ENCODE measurements at places on chromosomes 1 and 21.

DNA sequence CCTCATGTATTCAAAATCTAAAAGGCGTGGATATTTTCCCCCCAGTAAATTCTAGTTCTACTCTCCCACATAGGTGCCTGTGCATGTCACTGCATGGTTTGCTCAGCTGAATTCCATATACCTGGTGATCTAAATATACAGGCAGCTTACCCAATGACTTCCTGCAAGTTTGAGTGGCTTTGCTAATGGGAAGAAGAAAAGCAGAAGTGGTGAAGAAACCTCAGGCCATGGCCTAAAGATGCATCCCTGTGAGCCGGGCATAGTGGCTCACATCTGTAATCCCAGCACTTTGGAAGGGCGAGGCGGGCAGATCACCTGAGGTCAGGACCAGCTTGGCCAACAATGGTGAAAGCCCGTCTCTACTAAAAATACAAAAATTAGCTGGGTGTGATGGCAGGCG, 11.5 kb downstream of the SLC44A3 start:
- DNase-seq = no peak

- no peak for DNase-seq
Observed at GRCh38 chr21:41254090-41254700, 62.4 kb upstream of the FAM3B start.

DNA sequence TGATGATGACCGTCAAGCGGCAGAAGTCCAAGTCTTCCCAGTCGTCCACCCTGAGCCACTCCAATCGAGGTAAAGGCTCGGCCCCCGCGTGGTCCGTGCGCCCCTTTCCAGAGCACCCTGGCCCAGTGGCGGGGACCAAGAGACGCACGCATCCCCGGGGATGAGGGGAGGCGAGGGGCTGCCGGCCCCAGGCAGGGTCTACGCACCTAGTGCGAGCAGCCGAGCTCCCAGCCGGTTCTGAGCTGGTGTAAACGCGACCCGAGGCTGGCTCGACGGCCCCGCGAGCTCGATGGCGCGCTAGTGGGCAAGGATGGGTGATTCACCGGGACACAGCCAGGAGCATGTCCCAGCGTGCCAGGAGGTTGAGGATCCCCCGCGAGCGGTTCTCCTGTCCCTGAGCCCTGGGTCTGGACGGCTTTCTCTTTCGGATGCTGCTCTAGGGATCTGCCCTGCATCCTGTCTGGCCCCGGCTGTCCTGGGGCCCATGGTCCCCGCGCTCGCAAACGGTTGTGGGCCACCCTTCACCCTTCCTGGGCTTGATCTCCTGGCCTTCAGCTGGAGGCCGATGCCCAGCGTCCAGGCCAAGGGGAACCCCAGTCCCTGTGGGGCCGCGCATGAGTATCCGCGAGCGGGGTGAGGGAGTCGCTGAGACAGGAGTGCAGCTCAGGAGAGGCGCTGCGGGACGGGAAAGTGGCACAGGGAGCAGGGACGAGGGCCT, 689 bp downstream of the PKP1 start:
- DNase-seq = no peak

- no peak for DNase-seq
Observed at GRCh38 chr1:54335011-54335754, 71.0 kb downstream of the SSBP3 start.

GRCh38 chr1:185798505-185798904, 64.3 kb downstream of the HMCN1 start:
- DNase-seq = no peak

DNA sequence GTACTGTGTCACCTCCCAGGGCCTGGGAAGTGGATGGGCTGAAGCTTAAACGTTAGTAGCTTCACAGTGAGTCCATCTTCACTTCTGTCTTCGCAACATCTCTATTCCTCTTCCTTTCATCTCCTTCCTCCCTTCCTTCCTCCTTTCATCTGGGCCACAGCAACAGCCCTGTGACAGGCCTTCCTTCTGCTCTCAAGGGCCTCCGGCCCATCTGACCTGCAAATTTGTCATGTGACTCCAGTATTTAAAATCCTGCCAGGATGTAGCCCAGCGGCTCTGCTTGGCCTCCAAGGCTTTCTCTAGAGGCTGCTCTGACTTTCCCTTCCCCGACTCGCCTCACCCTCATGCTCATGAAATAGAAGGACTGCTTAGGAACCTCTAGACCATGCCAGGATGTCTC, 10.9 kb upstream of the BATF3 start:
- DNase-seq = no peak

DNA sequence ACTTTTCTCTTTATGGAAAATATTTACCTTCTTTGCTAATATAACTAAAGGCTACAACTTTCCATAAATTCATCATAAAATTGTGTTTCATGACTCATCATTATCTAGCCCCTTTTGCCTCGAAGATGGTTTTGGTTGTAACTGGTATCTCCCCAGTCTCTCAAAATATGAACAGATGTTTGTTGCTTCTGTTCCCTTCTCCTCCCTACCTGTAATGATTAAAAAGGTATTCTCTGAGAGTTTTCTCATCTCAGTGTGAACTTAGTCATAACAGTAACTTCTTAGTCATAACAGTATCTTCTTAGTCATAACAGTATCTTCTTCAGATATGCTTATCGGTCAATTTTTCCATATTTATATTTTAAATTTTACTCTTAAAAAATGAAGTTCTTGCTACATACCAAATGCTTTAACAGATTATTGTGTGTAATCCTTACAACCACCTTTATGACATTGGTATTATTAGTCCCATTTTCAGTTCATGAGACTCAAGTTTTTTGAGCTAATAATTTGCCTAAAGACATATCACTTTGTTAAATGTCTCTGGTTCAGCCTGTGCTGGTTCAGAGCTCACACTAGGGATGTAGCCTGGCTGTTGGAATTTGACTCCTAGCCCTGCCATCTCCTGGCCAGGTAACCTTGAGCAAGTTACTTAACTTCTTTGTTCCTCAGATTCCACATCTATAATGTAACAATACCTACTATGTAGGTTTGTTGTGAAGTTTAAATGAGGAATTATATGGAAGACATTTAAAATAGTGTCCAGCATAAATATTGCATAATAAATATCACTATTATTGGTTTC, 32.6 kb downstream of the ATP1B1 start:
- DNase-seq = no peak

DNA sequence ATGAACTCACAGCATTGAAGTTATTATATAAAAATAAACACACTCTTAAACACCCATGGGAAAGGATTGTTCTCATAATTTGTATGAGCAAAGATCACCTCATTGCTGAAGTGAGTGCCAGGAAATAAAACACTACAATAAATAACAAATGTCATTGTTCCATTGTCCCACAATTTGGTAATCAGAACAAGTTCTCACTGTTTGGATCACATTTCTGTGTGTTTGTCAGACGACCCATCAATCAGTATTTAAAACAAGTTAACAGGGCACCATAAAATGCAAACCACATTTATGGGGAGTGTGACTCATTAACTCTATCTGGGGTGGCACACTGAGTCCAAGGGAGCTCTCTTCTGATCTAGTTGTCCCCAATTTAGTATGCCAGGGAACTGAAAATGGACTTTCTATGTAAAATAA, 124.5 kb downstream of the PTPRC start:
- DNase-seq = no peak

DNA sequence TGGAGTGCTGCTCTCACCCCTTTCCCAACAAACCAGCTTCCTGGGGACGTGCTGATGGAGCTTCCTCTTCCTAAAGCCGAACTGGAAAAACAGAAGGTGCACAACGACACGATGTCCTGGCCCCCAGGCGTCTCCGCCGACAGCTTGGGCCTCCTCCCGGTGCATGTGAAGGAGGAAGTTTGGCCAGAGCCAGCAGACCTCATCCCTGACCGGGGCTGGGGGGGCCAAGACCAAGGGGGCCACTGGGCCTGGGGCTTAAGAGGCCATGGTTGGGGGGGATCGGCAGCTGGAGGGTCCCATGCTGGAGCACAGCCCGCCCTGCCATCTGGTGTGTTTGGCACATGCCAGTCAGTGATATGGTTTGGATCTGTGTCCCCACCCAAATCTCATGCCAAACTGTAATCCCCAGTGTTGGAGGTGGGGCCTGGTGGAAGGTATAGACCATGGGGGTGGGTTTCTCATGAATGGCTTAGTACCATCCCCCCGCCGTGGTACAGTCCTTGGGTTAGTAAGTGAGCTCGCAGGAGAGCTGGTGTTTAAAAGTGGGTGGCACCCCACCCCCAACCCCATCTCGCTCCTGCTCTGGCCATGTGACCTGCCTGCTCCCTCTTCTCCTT, 6.4 kb downstream of the HES4 start:
- DNase-seq = no peak

GRCh38 chr1:101974599-101975274, 22.0 kb downstream of the OLFM3 start:
- DNase-seq = no peak

DNA sequence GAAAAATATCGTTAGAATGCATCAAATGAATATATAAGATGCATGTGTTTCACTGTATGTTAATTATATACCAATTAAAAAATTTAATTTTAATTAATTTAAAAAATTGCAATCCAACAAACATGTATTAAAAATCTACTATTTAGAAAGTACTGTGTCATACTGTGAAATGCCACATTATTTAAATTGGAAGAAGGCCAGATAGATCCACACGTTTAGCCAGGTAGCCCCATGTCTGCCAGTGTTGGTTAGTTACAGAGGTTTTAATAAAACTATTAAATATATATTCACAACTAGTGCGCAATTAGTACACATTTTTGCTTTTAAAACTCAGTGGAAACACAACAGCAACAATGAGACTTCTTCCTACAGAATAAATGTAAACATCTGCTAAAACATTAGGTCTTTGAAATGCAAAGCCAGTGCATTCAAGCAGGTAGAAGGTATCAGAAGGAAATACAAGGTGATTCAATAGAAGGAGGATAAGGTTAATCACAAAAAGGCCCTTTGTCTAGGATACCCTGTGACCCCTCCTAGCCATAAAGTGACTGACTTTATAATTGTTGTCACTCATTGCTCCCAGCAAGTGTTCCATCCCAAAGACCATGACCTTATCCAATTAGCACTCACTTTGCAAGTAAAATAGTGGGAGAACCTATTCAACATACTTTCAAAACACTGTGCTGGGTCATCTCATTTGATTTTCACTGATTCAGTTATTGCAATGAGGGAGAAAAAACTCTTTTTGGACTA, 211.5 kb downstream of the TTLL7 start:
- no peak for DNase-seq

DNA sequence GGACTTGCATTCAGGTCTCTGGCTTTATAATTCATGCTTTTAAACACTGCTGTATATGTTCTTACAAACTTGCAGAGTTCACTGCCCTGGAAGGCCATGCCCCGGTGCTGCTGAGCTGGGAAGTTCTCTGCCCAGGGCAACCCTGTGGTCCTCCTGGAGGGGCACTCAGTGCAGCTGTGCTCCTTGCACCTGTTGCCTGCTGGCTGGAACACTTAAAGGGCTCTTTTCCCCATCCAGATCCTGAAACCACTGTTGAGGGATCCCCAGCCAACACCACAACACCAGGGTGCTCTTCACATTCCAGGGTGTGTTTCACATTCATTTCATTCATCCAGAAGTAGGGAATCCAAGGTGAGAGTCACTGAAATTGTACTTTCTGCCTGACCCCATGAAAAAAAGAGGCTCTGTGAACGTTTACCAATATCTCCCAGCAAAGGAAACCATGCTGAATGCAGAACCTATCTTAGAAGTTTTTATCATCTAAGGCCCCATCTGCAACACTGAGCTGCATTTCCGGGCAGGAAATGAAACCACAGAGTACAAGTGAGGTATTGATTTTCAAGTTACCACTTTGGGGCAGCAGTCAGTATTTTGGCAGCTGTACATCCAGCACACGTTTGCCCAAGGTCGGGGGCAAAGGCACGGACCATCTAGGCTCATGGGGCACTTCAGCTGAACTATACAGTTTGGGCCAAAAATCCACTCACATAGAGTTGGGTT, 16.4 kb upstream of the KIAA0040 start:
- DNase-seq = no peak

DNA sequence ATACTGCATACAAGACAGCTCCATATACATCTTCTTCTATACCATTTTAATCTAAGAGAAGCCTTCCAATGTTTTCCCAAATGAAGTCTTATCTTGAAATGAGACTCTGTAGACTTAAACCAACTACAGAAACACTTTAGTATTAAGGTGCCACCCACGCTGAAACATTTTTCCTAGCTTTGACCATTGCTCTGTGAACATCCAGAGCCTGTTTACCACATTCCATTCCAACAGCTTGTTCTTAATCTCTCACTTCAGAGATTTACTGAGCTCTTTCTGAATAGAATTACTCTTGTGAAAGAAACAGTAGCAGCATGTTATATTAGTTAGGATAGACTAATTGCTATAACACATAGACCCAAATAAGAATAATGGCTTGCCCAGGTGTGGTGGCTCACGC, 19.6 kb upstream of the POGZ start:
- DNase-seq = no peak

GRCh38 chr1:69121723-69122122, 446.0 kb upstream of the LRRC7 start:
- DNase-seq = no peak

- DNase-seq = no peak
Observed at GRCh38 chr1:14578156-14578555, 20.3 kb upstream of the KAZN start.

- DNase-seq = no peak
Observed at GRCh38 chr1:32991386-32991785, 26.8 kb upstream of the RNF19B start.

DNA sequence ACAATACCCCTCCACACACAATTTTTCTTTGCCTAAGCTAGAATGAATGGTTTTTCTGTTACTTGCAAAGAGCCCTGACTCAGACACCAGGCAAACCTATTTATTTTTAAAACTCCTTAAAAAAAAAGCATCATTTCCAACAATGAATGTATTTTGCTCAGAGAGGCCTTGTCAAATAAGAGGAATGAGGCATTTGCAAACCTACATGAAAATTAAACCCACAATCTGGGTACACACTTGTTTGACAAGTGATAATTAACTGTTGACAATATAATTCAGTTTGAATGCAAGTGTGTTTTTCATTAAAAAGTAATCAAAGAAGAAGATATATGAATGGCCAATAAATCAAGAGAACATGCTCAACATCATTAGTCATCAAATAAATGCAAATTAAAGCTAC, 339.5 kb downstream of the PTPRU start:
- no peak for DNase-seq
